Left renal pelvis (tissue), 4 donors: ENCODE measurements at places on chromosomes 11 and 22.
A peak's percentile ranks its signal among the peaks of the same experiment; 100 is the strongest.

DNA sequence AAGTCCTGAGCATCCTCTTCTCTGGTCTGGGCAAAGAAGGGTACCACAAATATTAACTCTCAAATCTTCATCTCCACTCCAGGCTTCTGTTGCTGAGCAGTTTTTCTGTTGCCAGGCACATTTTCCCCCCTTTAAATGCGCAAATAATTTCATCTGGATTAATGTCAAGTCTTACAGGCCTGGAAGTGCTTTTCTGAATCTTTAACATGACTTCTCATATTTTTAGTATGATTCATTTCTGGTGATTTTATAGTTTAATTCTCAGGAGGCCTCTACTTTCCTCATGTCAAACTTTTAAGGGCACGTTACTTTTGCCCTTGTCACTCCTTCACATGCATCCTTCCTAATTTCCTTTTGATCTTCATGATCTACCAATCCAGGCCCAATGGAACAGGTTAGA lies 510.2 kb downstream of the METTL15 start:
- no peak for DNase-seq

DNA sequence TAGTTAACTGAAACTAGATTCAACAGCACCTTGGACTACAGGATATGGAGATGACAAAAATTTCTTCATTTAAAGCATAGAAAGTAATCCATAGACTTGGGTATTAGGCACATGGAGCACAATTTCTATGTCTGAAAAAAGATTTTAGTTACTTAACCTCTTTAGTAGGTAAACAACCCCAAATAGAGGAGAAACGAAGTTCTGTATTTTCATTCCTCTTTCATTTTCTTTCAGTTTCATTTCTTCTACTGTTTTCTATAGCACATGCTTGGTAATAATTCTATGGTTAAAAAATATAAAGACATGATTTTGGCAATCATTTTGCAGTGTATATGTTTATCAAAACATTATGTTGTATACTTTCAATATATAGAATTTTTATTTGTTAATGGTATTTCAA lies 99.5 kb downstream of the CASP12 start:
- DNase-seq, result no peak

GRCh38 chr11:32594272-32594671 lies 10.6 kb downstream of the EIF3M start:
- DNase-seq, result no peak

DNA sequence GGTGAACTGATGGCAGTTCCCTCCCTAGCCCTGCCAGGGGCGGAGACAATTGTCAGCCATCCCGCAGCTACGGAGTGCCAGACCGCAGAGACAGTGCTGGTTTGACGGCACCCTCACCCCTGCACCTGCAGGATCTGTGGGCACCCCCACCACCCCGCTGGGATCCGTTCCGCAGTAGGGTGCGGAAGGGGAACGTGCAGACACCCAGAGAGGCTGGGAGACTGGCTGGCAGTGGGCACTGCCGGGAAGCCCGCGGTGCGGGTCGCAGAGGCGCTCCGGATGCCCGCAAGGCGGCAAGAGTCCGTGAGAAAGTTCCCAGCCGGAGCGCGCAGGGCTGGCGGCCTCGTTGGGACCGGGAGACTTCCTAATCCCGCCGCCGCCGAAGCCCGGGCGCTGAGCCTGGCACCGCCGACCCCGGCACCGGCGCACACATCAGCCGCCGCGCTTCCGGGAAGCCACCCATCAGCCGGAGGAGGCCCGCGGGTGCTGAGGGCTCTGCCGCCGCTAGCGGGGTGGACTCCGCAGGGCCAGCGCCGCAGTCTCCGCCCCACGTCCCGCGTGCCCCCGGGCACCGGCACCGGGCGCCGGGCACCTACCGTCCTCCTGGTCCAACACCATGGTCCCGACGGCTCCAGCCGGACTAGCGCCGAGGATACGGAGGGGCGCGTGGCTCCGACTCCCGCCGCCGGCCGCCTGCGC lies 4.3 kb upstream of the LMO1 start:
- no peak for DNase-seq

DNA sequence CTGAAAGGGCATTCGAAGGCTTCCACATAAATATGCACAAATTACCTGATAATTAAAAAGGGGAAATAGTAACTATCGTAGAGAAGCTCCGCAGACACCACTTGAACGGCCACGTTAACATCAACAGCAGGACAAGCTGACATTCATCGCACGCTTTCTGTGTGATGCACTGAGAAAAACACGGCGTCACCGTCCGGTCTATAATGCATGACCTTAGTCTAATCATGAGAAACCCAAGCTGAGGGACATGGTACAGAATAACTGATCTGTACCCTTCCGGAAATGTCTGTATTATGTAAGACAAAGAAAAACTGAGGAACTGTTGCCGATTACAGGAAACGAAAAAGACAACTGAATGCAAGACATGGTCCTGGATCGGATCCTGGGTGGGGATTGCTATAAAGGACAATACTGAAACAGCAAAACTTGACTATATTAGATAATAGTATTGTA lies 678 bp upstream of the RANGAP1 start:
- no peak for DNase-seq

GRCh38 chr11:73334384-73335203 lies 26.5 kb downstream of the ARHGEF17 start:
- DNase-seq, result no peak

- no peak for DNase-seq
These were observed 95.2 kb downstream of the ABTB2 start for GRCh38 chr11:34262531-34263081.

- no peak for DNase-seq
These were observed 7.1 kb upstream of the PDGFB start for GRCh38 chr22:39251762-39252460.

GRCh38 chr11:1915795-1916131 lies 3.7 kb upstream of the TNNT3 start:
- DNase-seq, result no peak

DNA sequence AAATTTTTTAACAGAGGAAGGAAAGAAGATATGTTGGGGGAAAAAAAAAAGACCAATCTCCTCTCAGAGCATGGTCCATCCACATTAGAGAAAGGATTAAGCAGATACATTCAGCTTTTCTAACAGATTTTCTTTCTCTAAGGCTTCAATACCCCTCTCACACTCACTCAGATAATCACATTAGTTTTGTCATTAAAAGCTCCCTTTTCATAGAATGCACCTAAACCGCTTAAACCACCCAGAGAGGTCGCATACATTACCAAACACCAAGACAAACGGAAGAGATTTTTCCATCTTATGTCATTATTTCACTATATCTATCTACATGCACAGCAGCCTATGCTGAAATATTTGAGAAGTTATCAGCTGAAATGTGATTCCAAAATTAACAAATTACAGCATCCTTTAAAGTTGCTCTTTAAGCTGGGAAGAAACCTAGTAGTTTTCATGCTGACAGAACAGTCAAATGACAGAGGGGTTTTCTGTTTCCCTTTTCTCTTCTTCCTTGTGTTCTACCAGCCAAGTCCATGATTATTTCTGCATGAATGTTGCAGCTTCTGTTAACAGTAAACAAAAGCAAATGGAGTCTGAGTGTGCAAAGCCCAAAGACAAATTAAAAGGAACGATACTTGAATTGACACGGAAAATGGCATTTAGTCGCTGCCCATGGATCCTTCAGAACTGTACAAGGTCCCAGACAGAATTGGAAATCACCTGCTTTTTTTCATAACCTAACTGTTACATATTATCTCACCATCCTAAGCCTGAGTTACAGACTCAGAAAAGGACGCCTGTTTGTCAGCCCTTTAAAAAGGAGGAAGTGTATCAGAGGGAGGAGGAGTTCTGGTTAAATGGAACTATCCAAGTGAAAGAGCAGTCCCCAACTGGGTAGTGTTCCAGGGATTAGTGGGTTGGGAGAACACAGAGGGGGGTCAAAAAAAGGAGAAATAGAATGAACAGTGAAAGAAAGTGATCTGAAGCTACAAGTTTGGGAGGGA lies 54.6 kb downstream of the PRCP start:
- no peak for DNase-seq

GRCh38 chr11:13955971-13956421 lies 6.5 kb upstream of the SPON1 start:
- no peak for DNase-seq

GRCh38 chr22:48695731-48696305 lies 1131.9 kb downstream of the BRD1 start:
- DNase-seq, result no peak

- DNase-seq, result no peak
These were observed 26.1 kb downstream of the PTPRJ start for GRCh38 chr11:48006301-48006992.

DNA sequence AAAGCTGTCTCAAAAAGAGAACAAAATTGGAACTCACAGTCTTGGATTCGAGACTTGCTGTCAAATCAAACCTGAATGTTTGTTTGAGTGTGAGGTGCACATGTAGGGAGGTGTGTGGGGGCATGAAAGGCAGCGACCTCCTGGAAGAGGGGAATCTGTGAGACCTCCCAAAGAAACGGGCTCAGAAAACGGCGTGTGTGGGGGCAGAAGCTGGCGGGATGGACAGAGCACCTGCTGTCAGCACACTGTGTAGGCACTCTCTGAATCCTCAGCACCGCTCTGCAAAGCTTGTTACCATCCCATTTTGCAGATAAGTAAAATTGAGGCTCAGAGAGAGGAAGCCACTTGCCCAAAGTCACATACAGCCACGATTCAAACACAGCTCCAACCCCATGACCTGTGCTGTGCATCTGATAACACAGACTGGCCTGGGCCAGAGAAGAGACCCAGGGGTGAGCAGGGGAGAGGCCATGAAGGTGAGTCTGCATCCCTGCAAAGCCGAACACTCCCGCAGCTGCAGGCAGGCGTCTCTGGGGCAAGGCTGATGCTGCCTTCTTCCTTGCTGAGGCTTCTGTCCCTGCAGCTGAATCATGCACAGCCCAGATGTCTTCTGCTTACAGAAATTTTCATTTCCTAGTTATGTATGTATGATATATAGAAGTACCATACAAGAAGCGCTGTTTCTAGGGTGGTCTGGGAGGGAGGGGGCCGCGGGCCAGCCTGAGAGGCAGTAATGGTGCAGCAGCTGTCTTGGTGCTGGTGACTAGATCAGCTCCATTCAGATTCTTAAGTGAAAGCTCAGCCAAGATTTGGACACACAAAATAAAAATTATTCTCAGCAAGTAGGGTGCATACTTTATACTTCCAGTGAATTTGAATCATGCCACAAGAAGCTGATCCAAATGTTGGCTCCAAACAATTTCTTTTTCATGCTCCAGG lies 67.3 kb upstream of the SHISAL1 start:
- no peak for DNase-seq

DNA sequence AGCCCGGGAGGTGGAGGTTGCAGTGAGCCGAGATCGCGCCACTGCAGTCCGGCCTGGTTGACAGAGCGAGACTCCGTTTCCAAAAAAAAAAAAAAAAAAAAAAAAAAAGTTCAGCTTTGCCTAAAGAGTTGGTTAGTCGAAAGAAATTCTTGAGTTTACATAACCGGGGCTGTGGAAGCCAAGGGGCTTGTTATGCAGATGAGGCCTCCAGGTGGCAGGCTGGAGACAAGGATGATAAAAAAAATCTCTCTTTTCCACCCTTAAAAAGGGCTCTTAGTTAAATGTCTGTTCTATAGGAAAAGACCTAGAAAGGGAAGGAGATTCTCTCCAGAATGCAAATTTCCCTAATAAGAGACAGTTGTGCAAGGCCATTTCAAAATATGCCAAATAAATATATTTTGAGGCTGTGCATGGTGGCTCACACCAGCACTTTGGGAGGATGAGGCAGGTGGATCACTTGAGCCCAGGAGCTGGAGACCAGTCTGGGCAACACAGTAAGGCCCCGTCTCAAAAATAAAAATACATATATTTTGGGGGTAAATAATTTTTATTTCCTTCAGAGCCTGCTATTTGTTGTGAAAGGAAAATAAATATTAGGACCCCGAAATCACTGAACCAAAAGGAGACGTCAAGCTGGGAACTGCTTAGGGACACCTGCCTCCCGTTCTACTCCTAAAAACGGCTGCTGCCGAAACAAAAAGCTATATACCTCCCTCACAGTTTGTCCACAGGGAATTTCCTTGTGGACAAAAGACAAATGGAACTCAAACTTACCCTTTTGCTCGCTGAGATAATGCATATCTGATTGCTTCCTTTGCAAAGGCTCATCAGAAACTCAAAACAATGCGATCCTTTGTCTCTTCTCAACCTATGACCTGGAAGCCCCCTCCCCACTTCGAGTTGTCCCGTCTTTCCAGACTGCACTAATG lies 2.4 kb upstream of the IFITM2 start:
- peak; percentile 67 for DNase-seq

DNA sequence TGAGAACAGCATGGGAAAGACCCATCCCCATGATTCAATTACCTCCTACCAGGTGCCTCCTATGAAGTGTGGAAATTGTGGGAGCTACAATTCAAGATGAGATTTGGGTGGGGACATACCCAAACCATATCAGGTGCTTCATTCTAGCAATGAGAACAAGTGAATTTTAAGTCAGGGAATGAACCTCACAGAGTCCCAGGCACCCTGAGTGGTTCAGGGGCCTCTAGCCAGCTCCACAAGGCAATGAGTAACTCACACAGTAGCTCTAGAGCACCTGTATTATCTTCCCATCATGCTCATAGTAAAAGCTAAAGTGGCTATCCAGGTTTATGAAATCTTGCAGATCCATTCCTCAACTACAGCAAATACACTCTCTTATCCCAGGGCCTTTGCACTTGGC lies 13.1 kb upstream of the ACCSL start:
- no peak for DNase-seq

GRCh38 chr11:67111261-67111660 lies 7.8 kb upstream of the KDM2A start:
- no peak for DNase-seq

GRCh38 chr11:12862696-12863469 lies 146.2 kb upstream of the RASSF10 start:
- DNase-seq, result no peak

DNA sequence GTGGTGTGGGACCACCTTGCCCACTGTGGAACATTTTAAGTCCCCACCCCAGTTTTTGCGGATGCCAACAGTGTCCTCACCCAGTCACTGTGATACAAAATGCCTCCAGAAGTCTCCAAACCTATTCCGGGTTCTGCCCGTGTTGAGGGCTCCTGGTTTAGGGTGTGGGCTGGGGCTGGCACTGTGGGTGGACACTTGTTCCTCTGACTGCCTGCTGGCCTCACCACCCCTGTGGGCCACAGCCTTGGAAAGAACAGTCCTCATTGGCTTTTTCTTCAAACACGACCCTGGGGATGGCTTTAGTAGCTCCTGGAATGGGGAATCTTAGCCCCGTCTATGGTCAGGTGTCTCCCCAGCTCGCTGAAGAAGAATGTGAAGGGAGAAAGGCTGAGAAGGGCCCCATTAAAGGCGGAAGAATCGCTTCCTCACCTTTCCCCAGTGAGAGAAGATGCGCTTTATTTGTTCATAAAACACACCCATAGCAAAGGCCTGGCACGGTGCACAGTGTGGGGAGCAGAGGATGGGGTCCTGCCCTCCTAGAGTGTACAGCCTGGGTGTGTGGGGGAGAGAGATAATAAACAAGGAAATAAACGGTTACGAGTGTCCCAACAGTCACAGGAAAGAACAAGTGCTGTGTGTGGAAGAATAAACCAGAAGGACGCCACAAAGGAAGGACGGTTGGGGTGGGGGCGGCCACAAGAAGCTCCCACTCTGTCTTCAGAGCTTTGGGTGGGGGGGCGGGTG lies 91.6 kb upstream of the SLC22A12 start:
- DNase-seq, result no peak

- no peak for DNase-seq
These were observed 734.5 kb downstream of the METTL15 start for GRCh38 chr11:28842716-28843115.
